Suprapubic skin (tissue), 4 donors: ENCODE measurements at places on chromosomes 1 and 21. TPM values are rescaled to one million over a fixed set of nuclear protein-coding genes. Genes with fewer than 3 reads are reported as not detected.

Gene FOXJ3
- total RNA-seq: 37.7 TPM

Gene CSF1
- total RNA-seq: 14.8 TPM

Gene CR1L
- total RNA-seq: not detected

GRCh38 chr1:243850202-243850451 lies at the start of gene AKT3:
TSS of gene AKT3 (minus strand) at chr1:243850243. CDS start at chr1:243843170, 7,073 bp downstream.
- DNase-seq: peak; percentile 89

- no peak for DNase-seq
These were observed 10.4 kb downstream of the SDCCAG8 start for GRCh38 chr1:243266231-243266630.

GRCh38 chr21:38777015-38777414 lies 28.7 kb upstream of the ETS2 start:
- DNase-seq: no peak

- DNase-seq: no peak
These were observed 32.7 kb upstream of the KIRREL1 start for GRCh38 chr1:157960773-157961172.

DNA sequence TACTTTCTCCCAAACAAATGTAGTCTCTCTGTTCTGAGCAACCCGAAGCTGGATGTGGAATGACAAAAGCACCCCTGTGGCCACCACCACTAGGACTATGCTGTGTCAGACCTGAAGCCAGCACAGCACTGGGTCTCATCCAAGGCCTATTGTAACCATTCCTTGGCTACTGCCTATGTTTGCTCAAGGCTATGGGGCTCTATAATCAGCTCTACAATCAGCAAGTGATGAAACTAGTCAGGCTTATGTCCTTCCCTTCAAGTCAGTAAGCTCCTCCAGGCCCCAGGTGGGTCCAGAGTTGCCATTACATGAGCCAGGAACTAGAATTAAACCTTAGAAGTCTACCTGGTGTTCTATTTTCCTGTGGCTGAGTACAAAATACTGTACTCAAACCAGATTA lies 370.2 kb downstream of the TBX15 start:
- no peak for DNase-seq

DNA sequence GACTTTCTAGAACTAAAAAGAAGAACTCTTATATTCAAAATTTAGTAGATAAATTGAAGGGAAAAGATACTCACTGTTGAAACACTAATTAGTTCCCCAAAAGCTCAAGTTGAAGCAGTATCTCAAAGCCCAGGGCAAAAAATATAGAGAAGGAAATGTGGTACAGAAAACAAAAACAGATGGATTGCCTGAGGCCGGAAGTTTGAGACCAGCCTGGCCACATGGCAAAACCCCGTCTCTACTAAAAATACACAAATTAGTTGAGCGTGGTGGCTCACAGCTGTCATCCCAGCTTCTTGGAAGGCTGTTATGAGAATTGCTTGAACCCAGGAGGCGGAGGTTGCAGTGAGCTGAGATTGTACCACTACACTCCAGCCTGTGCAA lies 36.0 kb downstream of the FAM177B start:
- no peak for DNase-seq
